Left forelimb (tissue), 1 donor: ENCODE measurements at places on chromosomes 13 and 19.

DNA sequence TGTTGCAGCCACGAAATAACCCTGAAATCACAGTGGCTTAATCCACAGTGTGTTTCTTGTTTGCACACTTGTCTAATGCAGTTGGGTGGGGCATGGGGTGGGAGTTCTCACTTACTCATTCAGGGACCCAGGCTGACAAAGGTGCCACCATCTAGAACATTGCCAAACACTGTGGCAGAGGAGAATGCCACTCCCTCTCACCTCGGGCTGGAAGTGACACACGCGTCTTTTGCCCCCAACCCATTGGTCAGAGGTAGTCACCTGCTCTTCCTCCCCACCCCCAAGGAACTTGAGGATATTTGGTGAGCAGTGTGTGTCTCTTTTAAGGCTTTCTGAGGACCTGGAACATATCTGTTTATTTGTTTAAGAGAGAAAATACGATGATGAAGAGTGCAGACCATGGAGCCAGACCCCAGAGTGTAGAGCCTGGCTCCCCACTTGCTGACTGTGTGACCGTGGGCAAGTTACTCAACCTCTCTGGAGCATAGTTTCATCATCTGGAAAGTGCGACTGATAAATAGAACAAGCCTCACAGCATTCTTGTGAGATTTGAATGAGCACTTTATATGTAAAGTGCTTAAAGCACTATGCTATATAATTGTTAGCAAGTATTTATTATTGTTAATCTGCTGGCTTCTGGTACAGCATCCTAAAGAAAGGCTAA, 17.4 kb downstream of the GPR183 start:
- no peak for DNase-seq

GRCh38 chr19:5250127-5250659, 90.4 kb downstream of the PTPRS start:
- DNase-seq: no peak

- DNase-seq: no peak
These were observed 22.6 kb downstream of the CEBPA start for GRCh38 chr19:33279430-33280350.

DNA sequence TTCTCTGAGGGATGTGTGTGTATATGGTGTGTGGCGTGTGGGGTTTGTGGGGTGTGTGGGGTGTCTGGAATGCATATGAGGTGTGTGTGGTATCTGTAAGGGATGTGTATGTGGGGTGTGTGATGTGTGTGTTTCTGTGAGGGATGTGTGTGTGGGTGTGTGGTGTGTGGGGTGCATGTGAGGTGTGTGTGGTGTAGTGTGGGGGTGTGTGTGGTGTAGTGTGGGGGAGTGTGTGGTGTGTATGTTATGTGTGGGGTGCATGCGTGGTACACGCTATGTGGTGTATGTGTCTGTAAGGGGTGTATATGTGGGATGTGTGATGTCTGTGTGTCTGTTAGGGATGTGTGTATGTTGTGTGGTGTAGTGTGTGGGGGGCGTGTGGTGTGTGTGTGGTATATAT, 300.0 kb downstream of the FGF9 start:
- no peak for DNase-seq

- no peak for DNase-seq
These were observed 89.6 kb downstream of the LMO7 start for GRCh38 chr13:75725736-75726135.

DNA sequence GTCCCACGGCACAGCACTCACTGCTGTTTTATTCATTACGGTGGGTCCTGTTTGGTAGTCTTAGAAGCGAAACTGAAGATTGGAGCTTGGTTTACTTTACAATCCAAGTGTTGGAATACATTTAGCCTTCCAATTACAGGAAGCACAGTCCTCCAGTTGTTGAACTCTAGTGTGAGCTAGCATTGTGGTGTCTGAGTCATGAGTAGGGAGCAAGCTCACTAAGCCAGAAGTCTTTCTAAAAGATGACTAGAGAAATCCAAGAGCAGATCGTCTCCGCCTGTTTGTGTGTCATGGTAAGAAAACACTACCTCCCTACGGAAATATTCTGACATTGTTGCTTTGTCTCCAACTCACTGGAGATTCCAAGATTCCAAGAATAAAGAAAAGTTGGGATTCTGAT, 10.1 kb upstream of the SHISA2 start:
- no peak for DNase-seq

- DNase-seq: no peak
These were observed 725 bp downstream of the FAM124A start for GRCh38 chr13:51222686-51223559.
